ENCODE measurements at places on chromosomes 5 and 9.

GRCh38 chr5:178372142-178372571 lies 139.6 kb upstream of the PHYKPL start:
- no peak for DNase-seq

- no peak for DNase-seq
Measured at GRCh38 chr5:170571281-170571731, 67.5 kb downstream of the KCNIP1 start.

DNA sequence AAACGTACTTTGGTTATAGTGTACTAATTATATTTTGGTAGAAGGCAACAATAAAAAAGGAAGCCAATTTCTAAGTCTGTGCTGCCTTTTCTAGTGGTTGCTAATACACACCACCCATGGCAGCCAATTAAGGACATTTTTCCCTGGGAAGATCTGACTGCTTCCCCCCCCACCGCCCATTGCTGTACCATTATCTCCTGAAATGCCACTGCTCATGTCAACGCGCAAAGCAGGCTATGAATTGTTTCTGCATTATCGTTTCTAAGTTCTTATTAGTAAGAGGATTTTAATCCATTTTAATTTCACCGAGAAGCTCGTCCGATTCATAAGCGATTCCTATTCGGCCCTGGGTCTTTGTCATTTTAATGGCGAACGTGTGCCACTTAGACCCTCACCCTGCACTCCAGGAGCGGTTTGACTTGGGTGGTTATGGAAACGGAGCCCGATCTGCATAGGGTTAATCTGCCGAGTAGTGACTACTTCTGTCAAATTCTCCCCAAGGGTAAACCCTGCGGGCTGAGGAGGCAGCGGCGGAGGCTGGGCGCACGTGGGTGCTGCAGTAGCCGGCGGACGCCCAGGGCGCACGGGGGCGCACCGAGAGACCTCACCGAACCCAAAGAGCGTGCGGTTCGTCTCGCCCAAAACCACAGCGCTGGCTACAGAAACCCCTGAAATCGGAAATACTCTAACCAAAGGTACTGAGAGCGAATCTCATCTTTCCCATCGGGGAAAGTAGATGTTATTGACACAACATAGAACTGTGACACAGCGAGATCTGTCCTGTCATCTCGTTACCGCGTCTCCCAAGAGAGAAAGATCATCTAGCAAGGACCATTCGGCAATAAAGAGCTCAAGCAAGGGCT lies 55.8 kb upstream of the SHC3 start:
- no peak for DNase-seq

- DNase-seq, result no peak
Measured at GRCh38 chr5:113896789-113897188, 383.3 kb downstream of the YTHDC2 start.

- DNase-seq, result no peak
Measured at GRCh38 chr5:75823811-75824210, 106.6 kb upstream of the POC5 start.

- peak; percentile 49 for DNase-seq
Measured at GRCh38 chr5:61386045-61386800, 54.2 kb downstream of the ZSWIM6 start.

DNA sequence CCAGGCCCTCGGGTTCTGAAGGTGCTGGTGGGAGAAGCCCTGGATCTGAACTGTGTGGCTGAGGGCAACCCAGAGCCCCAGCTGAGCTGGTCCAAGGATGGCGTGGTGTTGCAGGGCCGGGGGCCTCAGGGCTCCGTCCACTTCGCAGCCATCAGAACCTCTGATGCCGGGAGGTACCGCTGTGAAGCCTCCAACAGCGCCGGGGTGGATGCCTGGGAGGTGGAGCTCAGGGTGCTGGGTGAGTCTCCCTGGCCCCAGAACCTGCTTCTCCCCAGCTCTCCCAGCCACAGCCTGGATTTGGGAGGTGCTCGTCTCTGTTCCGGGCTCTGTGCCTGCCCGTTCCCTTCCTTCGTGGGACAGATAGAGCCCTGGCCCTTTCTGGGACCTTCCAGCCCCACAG lies 75.6 kb downstream of the HMCN2 start:
- DNase-seq, result no peak

DNA sequence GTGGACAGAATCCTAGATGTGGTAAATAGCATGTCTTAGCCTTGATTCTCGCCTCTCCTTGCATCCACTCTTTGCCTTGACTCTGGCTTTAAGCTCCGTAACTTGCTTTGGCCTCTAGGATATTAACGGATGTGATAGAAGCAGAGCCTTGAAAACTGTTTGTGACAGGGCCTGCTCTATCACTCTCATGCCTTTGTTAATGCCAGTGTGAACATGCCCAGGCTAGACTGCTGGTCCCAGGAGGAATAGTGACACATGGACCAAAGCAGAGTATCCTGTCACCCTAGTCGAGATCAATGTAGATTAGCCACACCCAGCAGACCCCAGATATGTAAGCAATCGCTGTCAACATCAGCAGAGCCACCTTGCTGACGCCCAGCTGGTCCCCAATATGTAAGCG lies 109.9 kb upstream of the C9orf72 start:
- DNase-seq, result no peak

GRCh38 chr5:102975457-102976182 lies 144.3 kb downstream of the GIN1 start:
- no peak for DNase-seq

DNA sequence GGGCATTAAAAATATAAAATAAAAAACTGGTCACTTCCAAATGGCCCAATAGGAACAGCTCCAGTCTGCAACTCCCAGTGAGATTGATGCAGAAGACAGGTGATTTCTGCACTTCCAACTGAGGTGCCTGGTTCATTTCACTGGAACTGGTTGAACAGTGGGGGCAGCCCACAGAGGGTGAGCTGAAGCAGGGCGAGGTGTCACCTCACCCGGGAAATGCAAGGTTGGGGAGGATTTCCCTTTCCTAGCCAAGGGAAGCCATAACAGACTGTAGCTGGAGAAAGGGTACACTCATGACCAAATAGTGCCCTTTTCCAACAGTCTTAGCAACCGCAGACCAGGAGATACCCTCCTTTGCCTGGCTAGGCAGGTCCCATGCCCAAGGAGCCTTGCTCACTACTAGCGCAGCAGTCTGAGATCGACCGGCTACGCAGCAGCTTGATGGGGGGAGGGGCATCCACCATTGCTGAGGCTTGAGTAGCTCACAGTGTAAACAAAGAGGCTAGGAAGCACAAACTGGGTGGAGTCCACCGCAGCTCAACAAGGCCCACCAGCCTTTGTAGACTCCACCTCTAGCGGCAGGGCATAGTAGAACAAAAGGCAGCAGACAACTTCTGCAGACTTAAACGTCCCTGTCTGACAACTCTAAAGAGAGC lies 12.7 kb downstream of the RLN1 start:
- DNase-seq, result no peak

DNA sequence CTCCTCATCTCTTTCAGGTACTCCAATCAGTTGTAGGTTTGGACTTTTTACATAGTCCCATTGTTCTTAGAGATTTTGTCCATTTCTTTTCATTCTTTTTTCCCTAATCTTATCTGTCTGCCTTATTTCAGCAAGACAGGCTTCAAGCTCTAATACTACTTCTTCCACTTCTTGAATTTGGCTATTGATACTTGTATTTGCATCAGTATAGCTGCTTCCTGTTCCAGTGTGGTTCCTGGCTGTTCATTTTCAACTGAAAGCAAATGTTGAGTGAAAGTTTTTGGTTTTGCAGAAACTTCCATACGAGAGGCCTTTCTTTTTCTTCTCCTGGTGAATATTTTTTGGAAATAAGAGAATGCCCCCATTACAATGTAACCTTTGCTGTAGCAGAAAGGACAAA lies 12.0 kb upstream of the IFNA1 start:
- DNase-seq, result no peak

DNA sequence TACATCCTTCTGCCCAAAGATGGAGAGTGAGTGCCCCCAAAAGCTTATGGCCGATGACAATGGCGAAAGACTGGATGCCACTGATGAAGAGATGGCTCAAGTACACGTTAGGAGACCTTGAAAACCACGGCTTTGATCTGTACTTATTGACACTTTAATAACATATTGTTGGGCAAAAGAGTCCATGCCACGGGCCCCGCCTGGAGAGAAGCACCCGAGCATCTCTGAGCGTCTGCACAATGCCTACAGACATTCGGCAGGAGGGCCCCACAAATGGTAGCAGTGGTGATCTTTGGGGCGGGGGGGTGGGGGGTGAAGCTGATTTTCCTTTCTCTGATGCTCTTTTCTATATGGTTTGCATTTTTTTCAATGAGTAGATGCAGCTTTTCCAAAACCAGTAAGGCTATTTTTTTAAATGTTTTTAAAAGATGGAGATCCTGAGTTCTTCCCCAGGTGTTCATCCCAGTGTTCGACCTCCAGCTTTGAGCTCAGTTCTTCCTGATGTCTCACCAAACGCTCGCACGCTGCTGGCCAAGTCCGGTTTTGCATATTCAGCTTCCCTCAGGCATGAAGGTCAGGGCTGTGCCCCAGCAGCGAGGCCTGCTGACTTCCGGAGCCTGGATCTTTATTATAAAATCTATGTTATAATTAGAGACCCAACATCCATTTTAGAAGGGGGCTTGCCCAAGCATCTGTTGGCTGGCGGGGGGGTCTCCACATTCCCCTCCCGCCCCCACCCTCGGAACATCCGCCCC lies 34.3 kb upstream of the BARHL1 start:
- DNase-seq, result no peak

DNA sequence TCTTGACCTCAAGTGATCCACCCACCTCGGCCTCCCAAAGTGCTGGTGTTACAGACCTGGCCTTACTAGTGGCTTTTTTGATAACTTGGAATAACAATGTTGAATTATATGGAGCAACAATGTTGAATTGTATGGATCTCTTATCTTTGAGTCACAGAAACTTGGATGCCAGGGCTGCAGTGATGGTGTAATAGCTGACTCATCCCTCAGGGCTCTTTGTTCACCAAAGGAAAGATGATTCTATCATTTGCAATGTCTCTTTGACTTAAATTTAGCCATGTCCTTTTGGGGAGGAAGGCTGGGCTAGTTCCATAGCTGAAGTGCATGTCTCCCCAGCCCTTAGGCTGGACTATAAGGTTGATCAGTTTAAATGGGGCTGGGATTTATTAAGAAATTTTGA lies 172.3 kb downstream of the PDZD2 start:
- DNase-seq, result no peak

GRCh38 chr5:33631786-33632185 lies 191.0 kb downstream of the TARS1 start:
- no peak for DNase-seq

DNA sequence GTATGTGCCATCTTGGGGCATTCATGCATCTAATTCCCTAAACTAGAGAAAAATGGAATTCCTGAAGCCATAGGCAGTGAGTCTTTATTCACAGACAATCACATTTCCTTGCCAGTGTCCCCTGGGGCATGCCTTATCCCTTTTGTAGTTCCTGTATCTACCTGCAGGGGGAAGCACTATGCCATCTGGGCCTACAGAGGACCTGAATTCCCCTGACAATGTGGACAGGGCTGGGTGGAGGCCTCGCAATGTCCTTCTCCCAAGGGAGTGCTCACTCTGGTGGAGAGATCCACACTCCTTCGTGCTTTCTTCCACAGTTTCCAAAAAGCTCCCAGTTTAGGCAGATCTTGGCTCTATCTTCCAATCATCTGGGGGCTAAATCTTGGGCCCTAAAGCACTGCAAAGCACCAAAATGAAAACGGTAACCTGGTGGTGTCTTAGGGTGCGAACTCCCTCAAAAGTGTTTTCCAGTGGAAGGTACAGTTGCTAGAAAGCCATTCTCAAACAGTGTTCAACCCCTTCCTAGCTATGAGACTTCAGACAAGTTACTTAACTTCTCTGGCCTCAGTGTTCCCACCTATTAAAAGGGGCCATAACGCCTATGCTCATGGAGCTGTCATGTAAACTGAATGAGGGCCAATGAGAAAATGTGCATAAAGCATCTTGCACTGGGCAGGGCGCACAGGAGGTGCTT lies 17.5 kb downstream of the WHRN start:
- no peak for DNase-seq

DNA sequence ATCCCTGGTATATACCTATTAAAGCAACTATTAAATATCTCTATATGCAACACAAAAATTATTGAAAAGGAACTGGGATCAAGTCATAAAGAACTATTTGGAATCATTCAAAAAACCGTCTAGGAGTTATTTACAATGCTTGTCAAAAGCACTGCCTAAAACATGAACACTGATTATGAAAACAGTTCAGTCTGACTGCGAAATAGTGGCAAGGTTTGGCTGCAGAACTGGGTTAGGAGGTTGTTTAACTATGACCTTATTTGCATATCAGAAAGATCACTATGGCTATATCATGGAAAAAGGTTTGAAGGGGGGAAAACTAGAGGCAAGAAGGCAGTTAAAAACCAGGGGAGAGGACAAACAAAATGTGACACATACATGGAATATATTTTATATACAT lies 12.0 kb downstream of the FBXW2 start:
- DNase-seq, result no peak

DNA sequence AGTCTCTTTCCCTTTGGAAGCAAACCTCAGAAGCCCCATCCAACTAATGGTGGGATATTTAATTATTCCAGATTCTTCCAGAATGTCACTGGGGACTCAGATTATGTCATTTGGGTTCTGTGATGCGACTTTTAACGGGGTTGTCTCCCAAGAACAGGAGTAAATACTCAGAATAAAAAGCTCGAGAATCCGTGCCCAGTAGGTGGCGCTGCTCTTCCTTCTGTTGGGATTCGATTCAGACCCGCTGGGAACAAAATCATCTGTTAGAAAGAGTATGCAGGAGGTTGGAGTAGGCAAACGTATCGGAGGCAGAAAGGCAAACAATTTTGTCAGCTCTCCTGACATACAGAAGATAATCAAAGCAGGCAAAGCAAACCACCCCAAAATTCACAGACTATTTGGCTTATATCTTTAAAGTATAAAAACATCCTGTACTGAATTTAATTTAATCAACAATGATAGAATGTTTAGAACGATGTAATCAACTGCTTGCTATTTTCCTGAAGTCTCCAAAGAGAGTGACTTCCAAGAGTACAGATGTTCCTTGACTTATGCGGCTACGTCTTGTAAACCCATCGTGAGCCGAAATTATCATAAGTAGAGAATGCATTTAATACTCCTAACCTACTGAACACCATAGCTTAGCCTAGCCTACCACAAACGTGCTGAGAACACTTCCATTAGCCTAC lies 169.8 kb upstream of the RAI14 start:
- peak; percentile 93 for DNase-seq

- no peak for DNase-seq
Measured at GRCh38 chr5:149264439-149265067, 7.1 kb upstream of the AFAP1L1 start.

DNA sequence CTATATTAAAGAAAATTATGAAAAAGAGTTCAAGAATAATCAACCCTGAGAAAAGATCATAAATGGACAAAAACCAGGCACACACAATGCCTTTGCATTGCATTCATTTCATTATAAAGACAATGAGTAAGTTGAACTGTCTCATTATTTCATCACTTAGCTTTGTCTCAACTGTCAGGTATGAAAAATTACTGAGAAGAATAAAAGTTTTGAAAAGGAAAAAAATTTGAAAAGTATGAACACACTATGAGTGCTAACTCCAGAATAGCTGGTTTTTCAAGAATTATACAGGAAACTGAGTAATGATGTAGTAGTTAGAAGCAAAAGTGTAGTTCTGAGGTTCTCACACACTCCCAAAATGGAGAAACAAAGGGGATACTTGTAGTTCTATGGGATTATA lies 16.3 kb upstream of the ANXA1 start:
- DNase-seq, result no peak

- no peak for DNase-seq
Measured at GRCh38 chr5:168779333-168779732, 200.2 kb upstream of the PANK3 start.

All from NCI-H2081 treated with DMSO at 0.1 percent for 48 hours (cell line).